Spleen (tissue), 13 donors: ENCODE measurements at places on chromosomes 12 and 14. TPM values are rescaled to one million over a fixed set of nuclear protein-coding genes. Genes with fewer than 3 reads are reported as not detected.
A peak's percentile ranks its signal among the peaks of the same experiment; 100 is the strongest.

- H3K4me3 ChIP-seq = no peak overlapping the region
- no peaks in the 10 kb centered on the region for H3K36me3 ChIP-seq
- no peak for DNase-seq
- H3K4me1 ChIP-seq = peaks cover 11% of the 10 kb centered on the region
Observed at GRCh38 chr12:121992059-121992879, 29.4 kb upstream of the BCL7A start.

OAS1 gene
- total RNA-seq = 68.4 TPM

NTF3 gene
- not detected for total RNA-seq

NXPH4 gene
- not detected for total RNA-seq

GRCh38 chr12:111435661-111436201 is 30.0 kb downstream of the SH2B3 start:
- peak; percentile 87 for DNase-seq
- no peak overlapping the region for H3K4me3 ChIP-seq
- peaks cover 95% of the 10 kb centered on the region for H3K4me1 ChIP-seq
- peaks cover 26% of the 10 kb centered on the region for H3K36me3 ChIP-seq
- no peaks in the 10 kb centered on the region for H3K27me3 ChIP-seq

DNA sequence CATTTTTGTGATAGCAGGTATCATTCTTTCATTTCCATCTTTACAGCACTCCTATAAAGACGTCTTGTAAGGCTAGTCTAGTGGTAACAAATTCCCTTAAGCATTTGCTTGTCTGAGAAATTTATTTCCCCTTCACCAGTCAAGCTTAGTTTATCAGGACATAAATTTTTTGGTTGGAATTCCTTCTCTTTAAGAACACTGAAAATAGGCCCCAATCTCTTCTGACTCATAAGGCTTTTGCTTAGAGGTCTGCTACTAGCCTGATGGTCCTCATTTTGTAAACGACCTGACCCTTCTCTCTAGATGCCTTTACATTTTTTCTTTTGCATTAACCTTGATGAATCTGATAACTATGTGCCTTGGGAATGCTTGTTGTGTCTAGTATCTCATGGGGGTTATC is 20.3 kb downstream of the OLR1 start:
- H3K27ac ChIP-seq = no peak overlapping the region
- no peak overlapping the region for H3K4me3 ChIP-seq
- H3K27me3 ChIP-seq = peaks cover 19% of the 10 kb centered on the region
- no peaks in the 10 kb centered on the region for H3K36me3 ChIP-seq
- no peak for DNase-seq
- H3K4me1 ChIP-seq = peaks cover 19% of the 10 kb centered on the region

SLC6A15 gene
- 0.68 TPM for total RNA-seq

SAMD15 gene
- total RNA-seq = 0.84 TPM

DNA sequence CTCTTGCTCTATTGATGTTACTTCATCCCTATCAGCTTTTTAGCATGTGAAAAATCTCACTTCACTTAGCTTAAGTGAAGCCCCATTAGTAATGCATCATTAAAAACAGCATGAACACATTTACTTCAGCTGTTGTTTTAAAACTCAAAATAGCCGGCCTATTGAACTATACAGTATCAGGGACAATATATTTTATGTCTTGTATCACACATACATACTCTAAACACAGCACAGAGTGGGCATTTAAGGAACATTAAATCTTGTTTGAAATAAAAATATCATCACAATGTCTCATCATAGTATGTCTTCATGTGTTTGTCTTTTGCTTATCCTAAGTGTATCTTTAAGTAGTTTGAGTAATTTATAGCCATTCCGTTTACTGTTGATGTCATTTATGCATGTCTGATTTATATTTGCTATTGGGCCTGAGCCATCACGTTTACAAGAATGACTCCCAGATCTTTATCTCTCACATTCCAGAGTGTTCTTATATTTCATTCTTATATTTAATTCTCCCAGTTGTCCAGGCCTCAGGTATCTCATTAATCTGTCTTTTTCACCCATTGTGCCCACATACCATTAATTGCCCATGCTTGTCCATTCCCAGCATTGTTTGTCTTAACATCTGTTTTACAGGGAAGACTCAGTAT is 57.5 kb downstream of the ARHGAP5 start:
- H3K27me3 ChIP-seq = no peaks in the 10 kb centered on the region
- H3K4me1 ChIP-seq = no peaks in the 10 kb centered on the region
- peaks cover 58% of the 10 kb centered on the region for H3K36me3 ChIP-seq
- no peak overlapping the region for H3K27ac ChIP-seq
- DNase-seq = no peak

ACOT4 gene
- total RNA-seq = 1.6 TPM

GRCh38 chr12:64098709-64099354 is 123.3 kb downstream of the KICS2 start:
- no peak overlapping the region for H3K27ac ChIP-seq
- no peaks in the 10 kb centered on the region for H3K27me3 ChIP-seq
- no peak for DNase-seq
- no peaks in the 10 kb centered on the region for H3K4me1 ChIP-seq

TAS2R46 gene
- 3.5 TPM for total RNA-seq

KRT86 gene
- total RNA-seq = not detected

DNA sequence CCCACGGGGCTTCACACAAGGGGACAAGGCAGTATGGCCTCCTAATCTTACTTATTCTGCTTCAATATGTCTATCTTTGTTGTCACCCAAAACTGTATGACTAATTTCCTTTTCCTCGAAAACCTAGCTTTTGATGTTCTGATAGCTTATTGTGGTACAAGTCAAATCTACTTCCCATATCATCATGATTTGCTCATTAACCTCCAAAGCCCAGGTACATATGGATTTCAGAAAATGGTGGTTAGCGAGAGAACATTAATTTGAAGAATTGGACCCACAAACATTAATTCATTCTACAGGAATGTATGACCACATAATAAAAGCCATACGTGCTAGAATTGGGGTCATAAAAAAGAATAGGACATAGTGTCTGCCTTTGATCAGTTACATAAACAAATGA is 412.5 kb downstream of the CCDC91 start:
- DNase-seq = no peak
- no peak overlapping the region for H3K4me3 ChIP-seq
- H3K27me3 ChIP-seq = no peaks in the 10 kb centered on the region

DNA sequence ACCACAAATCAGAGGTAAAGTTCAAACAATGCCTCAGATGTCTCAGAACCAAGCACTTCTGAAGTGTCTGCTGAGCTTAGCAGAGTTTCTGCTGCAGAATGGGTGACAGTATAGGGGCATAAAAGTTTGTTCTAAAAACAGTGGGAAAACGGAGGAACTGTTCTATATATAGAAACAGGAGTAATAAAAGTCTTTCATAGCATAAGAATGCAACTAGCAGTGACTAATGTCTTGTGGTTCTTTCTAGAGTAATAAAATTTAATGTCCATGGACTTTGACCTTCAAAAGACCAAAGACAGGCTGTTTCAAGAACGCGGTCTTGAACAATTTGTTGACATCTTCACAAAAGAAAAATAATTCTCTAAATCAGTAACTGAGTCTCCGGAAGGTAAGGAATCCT is 107.5 kb upstream of the FAR2 start:
- H3K4me1 ChIP-seq = no peaks in the 10 kb centered on the region
- no peaks in the 10 kb centered on the region for H3K27me3 ChIP-seq
- H3K27ac ChIP-seq = no peak overlapping the region
- H3K36me3 ChIP-seq = no peaks in the 10 kb centered on the region

DNA sequence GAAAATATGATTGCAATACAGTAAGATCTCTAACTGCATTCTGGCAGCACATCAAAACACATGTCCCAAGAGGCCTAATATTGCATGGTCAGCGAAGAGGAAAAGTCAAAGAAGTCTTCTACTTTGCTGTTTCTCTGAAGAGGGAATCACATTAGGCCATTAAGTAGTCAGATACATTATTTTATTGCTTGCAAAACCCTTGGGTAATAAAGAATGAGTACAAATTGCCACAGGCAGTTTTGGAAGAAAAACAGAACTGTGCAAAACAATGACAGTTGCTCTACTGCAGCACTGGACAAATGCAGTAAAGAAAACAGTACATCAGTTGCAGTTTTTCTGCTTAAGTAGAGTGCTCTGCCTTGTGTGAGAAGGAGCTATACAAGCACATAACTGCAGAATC is 211.9 kb downstream of the MED13L start:
- H3K36me3 ChIP-seq = no peaks in the 10 kb centered on the region
- H3K4me3 ChIP-seq = no peak overlapping the region
- no peak overlapping the region for H3K27ac ChIP-seq
- H3K4me1 ChIP-seq = peaks cover 27% of the 10 kb centered on the region
- no peaks in the 10 kb centered on the region for H3K27me3 ChIP-seq

DNA sequence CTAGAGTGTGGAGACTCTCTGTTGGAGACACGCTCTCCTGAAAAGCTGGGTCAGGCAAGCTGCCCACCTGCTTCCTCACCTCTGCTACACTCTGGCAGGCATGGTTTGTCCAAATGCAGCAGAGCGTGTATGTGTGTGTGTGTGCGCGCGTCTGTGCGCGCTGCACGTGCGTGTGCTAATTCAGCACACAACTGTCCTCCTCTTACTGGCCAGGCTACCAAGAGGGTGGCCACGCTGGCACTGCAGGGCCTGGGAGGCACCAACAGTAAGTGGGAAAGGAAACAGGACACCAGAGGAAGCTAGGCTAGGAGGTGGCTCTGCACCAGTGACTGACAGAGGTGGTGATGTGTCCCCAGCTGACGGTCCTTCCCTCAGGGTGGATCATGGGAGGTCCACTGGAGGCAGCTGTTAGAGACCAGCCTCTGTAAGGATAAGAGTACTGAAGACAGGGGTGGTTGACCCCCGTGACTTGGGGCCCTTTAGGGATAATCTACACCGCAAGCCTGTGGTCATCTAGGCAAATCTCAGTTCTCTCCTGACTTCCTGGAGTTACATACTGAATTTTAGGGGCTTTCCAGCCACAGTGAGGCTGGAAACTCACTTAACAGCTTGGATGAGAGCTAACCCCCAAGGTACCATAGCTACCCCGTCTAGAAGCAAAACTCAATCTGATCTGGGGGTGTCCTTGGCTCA is 15.6 kb upstream of the TFCP2 start:
- H3K4me1 ChIP-seq = no peaks in the 10 kb centered on the region
- no peak overlapping the region for H3K27ac ChIP-seq
- H3K27me3 ChIP-seq = no peaks in the 10 kb centered on the region
- DNase-seq = no peak
